ENCODE measurements at places on chromosomes 16 and 17.
A peak's percentile ranks its signal among the peaks of the same experiment; 100 is the strongest.

DNA sequence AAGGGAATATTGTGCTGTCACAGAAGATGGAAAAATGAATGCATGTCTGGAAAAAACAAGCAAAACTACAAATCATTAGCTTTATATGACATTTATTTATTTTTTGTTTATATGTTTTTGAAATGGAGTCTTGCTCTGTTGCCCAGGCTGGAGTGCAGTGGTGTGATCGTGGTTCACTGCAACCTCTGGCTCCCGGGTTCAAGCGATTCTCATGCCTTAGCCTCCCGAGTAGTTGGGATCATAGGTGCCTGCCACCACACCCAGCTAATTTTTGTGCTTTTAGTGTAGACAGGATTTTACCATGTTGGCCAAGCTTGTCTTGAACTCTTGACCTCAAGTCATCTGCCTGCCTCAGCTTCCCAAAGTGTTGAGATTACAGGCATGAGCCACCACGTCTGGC is 8.5 kb downstream of the NDE1 start:
- DNase-seq: no peak

DNA sequence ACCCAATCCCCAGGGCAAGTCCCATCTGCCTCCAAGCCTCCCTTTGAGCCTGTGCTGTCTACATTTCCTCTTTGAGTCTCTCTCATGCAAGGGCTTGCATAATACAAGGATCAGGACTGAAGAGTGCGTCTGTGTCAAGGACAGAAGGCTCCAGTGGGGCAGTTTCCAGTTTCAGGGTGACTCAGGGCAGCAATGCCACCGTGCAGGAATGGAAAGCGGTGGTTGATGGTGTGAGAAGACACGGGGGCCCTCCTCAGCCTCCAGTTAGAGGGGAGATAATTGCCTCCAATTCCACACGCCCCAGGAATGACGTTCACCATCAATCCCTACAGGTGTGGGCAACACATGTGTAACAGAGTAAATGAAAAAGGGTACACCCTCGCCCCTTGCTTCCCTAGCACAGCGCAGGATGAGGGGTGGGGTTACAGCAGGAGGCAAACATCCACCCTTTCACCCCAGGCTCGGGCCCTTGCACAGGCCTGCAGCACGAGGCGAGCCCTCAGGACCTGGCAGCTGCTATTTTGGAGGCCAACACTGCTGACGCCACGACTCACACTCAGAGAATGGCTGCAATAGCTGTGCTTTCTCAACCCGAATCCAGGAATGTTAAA is 24.8 kb upstream of the SLC25A19 start:
- DNase-seq: peak; percentile 53

- DNase-seq: no peak
These were observed 3.2 kb upstream of the AKTIP start for GRCh38 chr16:53506254-53506653.

GRCh38 chr17:1197379-1197778 is 17.6 kb upstream of the ABR start:
- peak; percentile 82 for DNase-seq

DNA sequence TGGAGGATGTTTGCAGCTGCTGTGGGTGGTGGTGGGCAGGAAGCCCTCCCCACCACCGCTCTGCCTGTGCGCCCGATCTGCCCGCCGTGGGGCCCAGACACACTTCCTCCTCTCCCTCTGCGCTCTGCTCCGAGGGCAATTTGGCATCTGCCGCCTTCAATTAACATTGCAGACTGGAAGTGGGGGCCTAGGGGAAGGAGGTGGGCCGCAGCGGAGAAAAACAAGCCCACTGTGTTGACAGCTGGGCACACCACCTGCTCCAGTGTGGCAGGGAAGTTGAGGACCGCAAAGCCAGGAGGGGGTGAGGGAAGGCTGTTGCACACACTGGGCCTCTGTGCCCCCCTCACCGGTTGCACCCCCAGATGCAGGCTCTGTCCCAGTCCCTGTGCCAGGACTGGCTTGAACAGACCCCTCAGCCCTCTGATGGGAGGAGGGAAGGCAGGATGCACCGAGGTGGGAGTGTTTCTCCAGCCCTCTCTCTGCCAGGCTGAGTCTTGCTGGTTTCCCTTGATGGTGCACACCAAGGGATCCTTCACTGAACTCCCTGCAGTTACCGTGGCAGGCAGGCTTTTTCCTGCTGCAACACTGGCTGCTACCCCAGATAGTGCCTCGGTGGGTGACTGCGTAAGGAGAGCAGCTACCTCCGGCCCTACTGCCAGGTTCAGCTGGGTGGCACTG is 72.8 kb upstream of the MED9 start:
- no peak for DNase-seq

DNA sequence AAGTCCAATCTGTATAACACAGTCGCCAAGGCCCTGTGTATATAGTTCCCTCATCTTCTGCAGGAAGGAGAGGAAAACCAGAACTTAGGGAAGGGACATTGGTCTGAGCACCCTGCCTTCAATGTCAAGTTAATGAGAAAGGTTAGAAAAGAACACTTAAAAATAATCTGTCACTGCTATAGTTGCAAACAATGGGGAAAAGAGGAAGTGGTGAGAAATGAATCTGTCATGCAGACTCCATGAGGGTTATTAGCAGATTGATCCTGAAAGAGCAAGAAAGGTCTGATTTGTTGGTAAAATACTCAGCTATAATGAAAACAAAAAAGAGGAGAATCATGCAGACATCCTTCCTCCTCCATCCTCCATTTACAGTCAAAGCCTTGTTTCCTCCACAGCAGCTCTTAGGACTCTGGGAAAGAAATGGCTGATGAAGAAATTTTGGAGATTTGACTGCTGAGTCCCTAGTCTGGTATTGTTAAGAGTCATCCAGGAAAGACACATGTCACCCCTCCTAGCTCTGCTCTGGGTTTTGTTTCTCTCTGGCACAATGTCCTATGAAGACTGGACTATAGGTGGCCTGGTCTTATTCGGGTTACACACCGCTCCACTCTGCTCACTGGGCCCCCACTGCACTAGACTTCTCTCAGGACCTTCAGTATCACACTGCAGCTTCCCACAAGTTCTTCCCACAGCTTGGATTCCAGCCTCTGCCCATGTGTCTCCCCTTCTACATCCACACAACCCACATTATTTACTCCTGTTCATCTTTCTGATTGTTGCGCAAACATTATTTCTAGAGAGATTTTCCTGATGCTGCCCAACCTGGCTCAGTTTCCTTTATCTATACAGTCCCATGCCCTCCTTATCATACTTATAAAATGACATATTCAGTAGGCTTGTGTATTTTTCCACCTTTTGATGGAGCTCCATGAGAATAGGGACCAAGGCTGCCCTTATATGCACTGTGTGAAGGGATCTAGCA is 56.5 kb upstream of the XYLT1 start:
- DNase-seq: no peak

GRCh38 chr16:7268182-7268581 is 64.5 kb upstream of the RBFOX1 start:
- DNase-seq: no peak

- DNase-seq: no peak
These were observed 21.7 kb downstream of the MSI2 start for GRCh38 chr17:57277923-57278604.

- DNase-seq: no peak
These were observed 5.1 kb downstream of the ETV4 start for GRCh38 chr17:43540821-43541674.

GRCh38 chr16:85238233-85238647 is 126.0 kb upstream of the CIBAR2 start:
- peak; percentile 93 for DNase-seq

DNA sequence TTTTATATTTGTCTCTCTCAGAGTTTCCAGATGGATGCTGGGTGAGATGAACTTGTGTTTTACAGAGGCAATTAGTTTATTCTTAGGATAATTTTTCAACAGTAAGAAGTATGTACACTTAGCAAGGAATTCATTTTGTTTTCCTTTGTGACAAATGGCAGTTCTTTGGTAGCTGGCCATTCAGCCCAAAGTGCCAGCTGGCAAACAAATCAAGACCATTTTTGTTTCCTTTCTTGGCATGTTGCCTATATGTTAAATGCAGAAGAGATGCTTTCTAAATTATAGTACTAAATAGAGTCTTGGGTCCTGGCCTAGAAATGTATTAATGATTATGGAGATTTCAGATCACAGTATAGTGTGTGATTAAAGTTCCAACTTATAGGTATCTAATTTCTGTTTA is 337.1 kb downstream of the CNTNAP4 start:
- no peak for DNase-seq

GRCh38 chr17:64412944-64413381 is 22.3 kb upstream of the PECAM1 start:
- no peak for DNase-seq

- peak; percentile 61 for DNase-seq
These were observed 290.5 kb upstream of the FOXF1 start for GRCh38 chr16:86219655-86220445.

GRCh38 chr16:15691046-15691445 is 41.0 kb downstream of the NDE1 start:
- DNase-seq: no peak

DNA sequence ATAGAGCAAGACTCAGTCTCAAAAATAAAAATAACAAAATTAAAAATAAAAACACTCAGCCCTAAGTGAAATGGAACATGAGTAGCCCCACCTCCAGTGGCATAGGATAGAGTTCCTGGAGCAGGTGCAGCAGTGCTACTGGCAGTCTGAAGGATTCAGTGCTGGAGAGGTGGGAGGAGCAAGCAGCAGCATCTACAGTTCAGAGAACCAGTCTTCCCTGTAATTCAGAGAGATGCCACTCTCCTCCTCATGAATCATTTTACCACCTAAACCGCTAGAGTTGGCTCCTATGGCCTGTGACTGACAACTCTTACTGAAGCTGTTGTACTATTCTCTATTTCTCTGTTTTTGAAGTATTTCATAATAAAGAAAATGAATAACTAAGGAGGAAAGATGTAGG is 56.0 kb upstream of the SMURF2 start:
- DNase-seq: no peak

GRCh38 chr17:35239823-35240222 is 3.0 kb upstream of the SLFN5 start:
- peak; percentile 39 for DNase-seq

DNA sequence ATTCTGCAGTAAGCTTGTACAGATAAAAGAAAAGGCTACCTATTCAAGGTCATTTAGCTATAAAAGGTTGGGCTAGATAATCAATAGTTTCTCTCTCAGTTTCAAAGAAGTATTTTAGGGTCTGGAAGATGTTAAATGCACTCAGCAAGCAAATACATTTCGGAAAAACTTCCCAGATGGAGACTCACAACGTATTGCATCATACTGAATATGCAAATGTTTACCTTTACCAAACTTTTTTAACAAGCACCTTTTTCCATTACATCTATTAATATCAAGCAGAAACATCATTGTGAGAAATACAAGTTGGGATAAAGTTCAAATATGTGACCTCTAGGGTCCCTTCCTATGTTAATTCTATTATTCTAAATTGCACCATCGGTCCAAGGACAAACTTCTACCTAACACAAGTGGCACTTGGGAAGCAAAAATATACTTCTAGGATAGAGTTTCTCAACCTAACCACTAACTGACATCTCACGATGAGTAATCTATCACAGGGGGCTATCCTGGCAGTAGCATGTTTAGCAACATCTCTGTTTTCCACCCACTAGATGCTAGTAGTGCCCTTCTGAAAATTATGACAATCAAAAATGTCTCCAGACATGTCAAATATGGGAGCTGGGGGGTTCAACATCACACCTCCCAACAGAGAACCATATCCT is 14.5 kb downstream of the KANSL1 start:
- no peak for DNase-seq

- no peak for DNase-seq
These were observed 2.1 kb downstream of the NME1 start for GRCh38 chr17:51155416-51155815.

GRCh38 chr16:89313583-89313982 is 96.1 kb downstream of the ZNF778 start:
- DNase-seq: no peak

GRCh38 chr16:88442727-88443576 is 10.1 kb upstream of the ZFPM1 start:
- peak; percentile 55 for DNase-seq

- no peak for DNase-seq
These were observed 107.0 kb downstream of the RMI2 start for GRCh38 chr16:11452298-11452697.

- no peak for DNase-seq
These were observed 47.0 kb downstream of the MARVELD3 start for GRCh38 chr16:71672803-71673581.

DNA sequence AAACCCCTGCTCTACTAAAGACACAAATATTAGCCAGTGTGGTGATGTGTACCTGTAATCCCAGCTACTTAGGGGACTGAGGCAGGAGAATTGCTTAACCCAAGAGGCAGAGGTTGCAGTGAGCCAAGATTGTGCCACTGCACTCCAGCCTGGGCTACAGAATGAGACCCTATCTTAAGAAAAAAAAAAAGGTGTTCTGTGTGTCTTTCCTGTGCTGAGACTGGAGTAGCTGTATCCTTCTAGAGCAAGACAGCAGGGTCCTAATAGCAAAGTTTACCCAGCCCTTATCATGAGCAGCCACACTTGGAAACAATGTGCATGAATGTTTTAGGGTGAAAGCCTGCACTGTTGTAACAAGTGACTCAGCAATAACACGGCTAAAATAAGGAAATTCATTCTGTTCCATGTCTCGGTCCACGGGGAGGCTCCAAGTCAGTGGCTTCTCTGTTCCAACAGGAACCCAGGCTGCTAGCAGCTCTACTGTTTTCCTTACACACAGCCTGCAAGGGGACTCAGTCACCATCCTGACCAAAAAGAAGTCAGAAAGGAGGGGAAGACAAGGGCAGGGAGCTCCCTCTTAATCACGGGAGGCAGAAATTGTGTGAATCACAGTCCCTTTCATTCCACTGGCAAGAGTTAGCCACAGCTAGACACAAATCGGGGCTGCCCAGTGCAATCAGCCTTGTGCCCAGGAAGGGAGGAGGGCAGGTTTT is 7.1 kb upstream of the SLC5A11 start:
- DNase-seq: peak; percentile 63

GRCh38 chr16:9964426-9964825 is 217.8 kb downstream of the GRIN2A start:
- no peak for DNase-seq

DNA sequence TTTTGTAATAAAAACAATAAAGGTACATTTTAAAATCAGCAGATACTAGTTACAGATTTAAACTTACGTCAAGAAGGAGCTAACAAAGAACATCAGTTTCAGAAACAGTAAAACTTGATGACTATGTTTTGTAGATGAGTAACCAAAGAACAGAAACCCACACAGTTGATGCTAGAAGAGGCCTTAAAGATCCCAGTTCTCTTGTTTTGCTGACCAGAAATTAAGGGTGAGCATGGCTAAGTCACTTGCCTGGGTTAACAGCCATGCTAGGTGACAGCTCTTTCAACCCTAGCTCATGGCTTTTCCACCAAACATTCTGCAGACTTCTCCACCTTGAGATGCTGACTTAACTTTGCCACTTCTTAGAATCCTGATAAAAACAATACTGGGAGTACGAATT is 26.4 kb downstream of the STX8 start:
- no peak for DNase-seq
